Endodermal cell (in vitro differentiated cells): ENCODE measurements at places on chromosomes 7 and 10. TPM values are rescaled to one million over a fixed set of nuclear protein-coding genes. Genes with fewer than 3 reads are reported as not detected.
A peak's percentile ranks its signal among the peaks of the same experiment; 100 is the strongest.

DNA sequence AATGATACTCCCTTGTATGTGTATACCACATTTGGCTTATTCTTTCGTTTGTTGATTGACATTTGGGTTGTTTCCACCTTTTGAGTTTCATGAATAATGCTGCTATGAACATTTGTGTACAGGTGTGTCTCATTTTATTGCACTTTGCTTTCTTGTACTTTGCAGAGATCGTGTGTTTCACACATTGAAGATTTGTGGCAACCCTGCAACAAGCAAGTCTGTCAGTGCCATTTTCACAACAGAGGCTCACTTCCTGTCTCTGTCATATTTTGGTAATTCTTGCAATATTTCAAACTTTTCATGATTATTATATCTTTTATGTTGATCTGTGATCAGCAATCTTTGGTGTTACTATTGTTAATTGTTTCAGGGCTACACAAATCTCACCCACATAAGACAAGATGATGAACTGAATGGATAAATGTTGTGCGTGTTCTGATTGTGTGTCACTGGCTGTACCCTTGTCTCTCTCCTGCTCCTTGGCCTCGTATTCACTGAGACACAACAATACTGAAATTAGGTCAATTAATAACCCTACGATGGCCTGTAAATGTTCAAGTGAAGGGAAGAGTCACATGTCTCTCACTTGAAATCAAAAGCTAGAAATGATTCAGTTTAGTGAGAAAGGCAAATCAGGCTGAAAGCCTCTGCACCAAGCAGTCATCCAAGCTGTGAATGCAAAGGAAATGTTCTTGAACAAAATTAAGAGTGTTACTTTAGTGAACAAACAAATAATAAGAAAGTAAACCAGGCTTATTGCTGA is 133.6 kb upstream of the JCAD start:
- no peak for DNase-seq

- no peak for DNase-seq
Measured at GRCh38 chr10:99170116-99170675, 65.5 kb downstream of the HPSE2 start.

DNA sequence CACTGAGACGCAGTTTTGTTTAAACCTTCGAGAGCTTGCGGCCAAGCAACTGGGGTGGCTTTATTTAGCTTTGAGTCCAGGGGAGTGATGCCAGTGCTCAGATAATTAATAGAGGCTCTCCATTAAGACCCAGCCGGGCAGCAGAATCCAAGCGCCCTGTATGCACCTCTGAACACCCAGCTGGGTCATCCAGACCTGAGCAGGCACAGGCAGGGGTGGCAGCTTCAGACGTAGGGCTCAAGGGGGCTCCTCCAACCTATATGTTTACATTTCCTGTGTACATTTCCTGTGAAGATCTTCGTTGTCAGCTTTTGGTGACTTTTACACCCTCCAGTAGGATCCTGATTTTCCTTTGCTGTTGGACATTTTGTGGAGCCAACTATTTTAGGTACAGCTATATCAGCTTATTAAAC is 719.5 kb downstream of the LRMDA start:
- DNase-seq: peak; percentile 48

GRCh38 chr7:77757589-77757988 is 40.6 kb downstream of the TMEM60 start:
- no peak for DNase-seq

The SPDYE1 gene
- not detected in 3 replicates for total RNA-seq

- DNase-seq: no peak
Measured at GRCh38 chr7:91634485-91635177, 245.9 kb downstream of the MTERF1 start.

DNA sequence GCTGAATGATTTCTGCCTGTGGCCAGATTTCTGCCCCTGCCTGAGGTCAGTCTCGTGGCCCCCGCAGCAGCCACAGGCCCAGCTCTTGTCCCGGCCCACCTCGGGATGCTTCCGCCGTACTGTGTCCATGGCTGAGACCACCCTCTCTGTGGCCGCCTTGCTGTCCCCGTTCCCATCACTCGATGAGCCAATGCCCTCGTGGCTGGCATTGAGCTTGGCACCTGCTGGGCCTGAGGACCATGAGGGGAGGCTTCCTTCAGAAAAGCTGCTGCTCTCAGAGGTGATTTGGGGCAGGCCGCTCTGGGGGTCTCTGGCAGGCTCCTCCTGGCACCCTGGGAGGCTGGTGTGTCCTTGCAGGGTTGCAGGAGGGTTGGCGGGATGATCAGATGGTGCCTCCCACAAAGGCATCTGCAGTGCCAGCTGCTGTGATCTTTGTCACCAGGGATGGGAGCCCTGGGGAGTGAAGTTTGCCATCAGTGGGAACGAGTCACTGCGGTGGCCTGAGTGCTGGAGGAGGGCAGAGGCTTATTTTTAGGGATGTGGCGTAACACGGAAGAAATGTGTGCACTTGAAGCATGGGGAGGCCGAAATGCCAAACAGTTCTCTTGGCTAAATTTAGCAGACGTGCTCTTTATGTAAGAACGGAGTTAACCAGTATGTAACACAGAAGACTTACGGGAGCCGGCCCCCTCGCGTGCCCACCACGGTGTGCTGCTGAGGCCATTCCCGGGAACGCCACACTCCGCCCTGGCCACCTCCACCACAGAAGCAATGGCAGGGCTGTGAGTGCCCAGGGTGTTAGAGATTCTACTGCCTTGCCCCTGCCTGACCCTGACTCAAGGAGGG is 47.7 kb downstream of the VIPR2 start:
- DNase-seq: peak; percentile 27

The DAGLB gene
- 24.5 and 26.0 TPM in 2 replicates for total RNA-seq

DNA sequence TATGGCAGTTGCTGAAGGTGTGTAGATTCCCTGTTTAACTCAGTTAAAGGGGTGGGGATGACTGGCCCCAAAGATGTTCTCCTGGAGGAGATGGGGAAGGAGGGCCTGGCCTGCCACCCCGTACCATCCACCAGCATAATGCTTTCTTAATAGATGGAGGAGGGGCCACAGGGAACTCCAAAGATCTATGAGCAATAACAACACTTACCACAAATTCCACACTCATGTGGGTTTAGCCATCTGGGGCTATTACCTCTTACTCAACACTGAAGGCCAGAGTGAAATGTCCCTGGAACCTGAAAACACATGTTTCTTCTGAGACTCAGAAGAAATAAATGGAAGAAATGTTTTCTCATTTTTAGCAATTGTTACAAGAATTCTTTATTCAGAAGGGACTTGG is 259.0 kb downstream of the CXCL12 start:
- DNase-seq: no peak

DNA sequence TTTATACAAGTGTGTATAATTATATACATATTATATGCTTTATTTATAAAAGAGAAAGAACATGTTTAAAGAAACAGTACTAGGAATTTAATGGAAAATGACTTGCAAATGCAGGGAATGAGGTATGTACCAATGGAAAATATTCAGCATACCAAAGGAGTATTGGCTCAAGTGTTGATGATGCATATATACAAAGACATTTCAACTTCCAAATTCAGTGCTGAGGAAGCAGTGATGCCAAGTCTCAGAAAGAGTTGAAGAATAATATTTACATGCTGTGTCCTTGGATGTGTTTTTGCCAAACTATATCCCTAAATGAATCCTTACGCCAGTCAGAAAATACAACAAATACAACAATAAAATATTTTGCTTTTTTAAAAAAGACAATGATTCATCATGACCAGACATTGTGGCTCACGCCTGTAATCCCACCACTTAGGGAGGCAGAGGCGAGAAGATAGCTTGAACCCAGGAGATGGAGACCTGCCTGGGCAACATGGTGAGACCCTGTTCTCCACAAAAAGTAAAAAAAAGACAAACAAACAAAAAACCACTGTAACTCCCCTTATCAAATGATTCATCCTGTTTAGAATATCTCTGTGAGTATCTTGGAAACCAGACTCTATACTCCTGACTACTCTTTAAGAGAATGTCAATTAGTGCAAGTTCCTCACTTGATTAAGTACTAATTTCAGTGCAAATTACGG is 157.2 kb downstream of the CHRM2 start:
- no peak for DNase-seq

The TMEM184A gene
- 4.5 and 5.1 TPM in 2 replicates for total RNA-seq

The GAD2 gene
- not detected in 3 replicates for total RNA-seq

- no peak for DNase-seq
Measured at GRCh38 chr10:27440478-27440877, 63.6 kb upstream of the RAB18 start.

The GET4 gene
- total RNA-seq: 55.3 to 84.3 TPM (median 78.5 TPM) in 3 replicates

GRCh38 chr10:49319206-49319605 is 20.2 kb downstream of the C10orf71 start:
- no peak for DNase-seq

The HIP1 gene
- total RNA-seq: 45.5 to 67.0 TPM (median 64.7 TPM) in 3 replicates

- DNase-seq: no peak
Measured at GRCh38 chr7:92694211-92694610, 104.0 kb upstream of the FAM133B start.

The PIP gene
- total RNA-seq: not detected in 2 replicates

The ANKRD30A gene
- total RNA-seq: not detected in 2 replicates

GRCh38 chr10:127694580-127695193 is 42.3 kb upstream of the FOXI2 start:
- DNase-seq: peak; percentile 96

DNA sequence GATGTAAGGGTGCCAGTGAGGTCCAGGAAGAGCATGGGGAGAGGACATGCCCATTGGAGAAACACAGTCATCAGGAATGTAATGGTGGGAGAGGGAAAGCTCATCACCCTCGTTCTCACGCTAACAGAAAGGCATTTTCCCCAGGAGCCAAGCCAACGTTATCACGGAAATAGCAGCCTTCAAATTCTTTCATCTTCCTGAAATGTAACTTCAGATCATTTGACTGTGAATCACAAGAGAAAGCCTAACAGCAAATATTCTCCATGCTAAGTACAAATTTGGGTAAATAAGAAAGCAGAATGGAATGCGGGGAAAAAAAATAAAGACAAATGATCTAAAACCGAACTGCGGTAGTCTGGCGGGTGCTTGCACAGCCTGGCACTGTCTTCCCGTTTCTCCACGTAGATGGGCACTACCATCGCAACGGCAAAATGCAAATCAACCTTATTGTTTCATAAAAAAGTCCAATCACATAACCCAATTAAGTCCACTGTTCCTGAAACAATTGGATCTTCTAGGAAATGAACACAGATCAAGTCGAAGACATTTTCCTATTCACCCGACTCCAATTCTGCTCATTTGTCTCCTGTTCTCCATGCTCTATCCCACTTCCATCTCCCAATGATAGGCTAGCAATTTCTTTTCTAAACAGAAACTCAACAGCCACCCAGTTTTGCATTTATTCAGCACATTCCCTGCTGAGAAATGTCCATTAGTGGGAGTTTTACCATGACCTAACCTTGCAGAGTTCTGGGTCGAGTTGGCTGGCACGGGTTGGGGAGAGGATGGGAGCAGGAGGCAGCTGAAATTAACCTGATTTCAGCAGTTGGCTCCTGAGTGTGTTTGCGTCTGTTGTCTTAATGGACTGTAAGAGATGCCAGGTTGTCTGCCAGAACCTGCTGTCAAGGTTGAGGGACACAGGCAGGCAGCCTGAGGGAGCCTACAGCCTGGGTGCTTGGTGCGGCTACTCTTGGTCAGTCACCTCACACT is 74.6 kb upstream of the FRMD4A start:
- no peak for DNase-seq

DNA sequence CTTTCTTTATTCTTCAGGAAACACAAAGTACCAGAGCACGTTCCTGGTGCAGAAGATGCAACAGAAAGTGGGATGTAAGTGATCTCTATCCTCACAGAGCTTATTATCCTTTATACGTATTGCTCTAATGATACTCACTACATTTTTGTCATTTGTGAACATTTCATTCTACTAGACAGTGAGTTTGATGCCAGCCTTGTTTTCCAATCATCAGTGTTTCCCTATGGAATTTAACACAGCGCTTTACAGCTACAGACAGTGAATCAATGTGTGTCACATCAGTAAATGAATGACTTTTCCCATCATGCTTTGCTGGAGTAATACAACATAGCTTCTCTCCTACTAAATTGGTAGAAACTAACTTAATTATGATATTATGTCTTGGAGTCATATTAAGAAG is 175.5 kb downstream of the SDHAF3 start:
- DNase-seq: no peak

The EIF5AL1 gene
- total RNA-seq: 0.22 and 0.23 TPM in 2 replicates

- DNase-seq: no peak
Measured at GRCh38 chr7:2115760-2116447, 116.8 kb downstream of the MAD1L1 start.

GRCh38 chr7:98685541-98685940 is 68.5 kb downstream of the NPTX2 start:
- DNase-seq: no peak
